ENCODE measurements at places on chromosomes 6 and 20. TPM values are rescaled to one million over a fixed set of nuclear protein-coding genes. Genes with fewer than 3 reads are reported as not detected.

The POM121L2 gene
- not detected for total RNA-seq

The ARMH2 gene
- 3.7 TPM for total RNA-seq

DNA sequence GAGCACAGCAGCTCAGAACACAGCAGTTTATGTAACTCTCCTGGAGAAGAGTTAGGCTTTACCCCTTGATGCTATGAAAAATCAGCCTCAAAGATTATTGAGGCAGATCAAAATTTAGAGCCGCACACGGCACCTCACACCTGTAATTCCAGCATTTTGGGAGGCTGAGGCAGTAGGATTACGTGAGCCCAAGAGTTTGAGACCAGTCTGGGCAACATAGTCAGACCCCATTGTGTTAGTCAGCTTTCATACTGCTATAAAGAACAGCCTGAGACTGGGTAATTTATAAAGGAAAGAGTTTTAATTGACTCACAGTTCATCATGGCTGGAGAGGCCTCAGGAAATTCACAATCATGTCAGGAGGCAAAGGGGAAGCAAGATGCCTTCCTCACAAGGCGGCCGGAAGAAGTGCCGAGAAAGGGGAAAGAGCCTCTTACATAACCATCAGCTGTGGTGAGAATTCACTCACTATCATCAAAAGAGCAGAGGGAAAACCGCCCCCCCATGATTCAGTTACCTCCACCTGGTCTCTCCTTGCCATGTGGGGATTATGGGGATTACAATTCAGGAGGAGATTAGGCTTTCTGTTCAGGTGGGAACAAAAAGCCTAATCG, 87.7 kb downstream of the SGK1 start:
- H3K27ac ChIP-seq = no peak overlapping the region
- no peak for DNase-seq
- H3K27me3 ChIP-seq = no peaks in the 10 kb centered on the region
- peaks cover 3% of the 10 kb centered on the region for H3K4me1 ChIP-seq
- no peaks in the 10 kb centered on the region for H3K36me3 ChIP-seq
- no peak overlapping the region for H3K4me3 ChIP-seq

GRCh38 chr20:15931897-15932296, 641.4 kb downstream of the KIF16B start:
- no peaks in the 10 kb centered on the region for H3K36me3 ChIP-seq
- H3K27me3 ChIP-seq = no peaks in the 10 kb centered on the region
- no peak for DNase-seq
- H3K4me3 ChIP-seq = no peak overlapping the region

DNA sequence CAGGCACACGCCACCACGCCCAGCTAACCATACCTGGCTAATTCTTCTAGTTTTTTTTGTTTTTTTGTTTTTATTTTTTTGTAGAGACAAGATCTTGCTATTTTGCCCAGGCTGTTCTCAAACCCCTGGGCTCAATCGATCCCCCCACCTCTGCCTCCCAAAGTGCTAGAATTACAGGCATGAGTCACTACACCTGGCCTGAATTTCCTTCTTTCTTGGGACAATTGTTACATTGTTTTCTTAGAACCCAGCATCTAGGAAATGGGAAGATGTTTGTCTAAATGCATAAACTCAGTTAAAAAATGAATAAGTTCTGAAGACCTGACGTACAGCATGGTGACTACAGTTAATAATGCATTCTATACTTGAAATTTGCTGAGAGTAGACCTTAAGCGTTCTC, 10.8 kb upstream of the AGPAT4 start:
- no peak for DNase-seq
- H3K4me3 ChIP-seq = no peak overlapping the region
- H3K27me3 ChIP-seq = no peaks in the 10 kb centered on the region
- no peak overlapping the region for H3K27ac ChIP-seq

GRCh38 chr6:85344996-85345395, 104.9 kb upstream of the NT5E start:
- DNase-seq = no peak
- no peak overlapping the region for H3K27ac ChIP-seq
- H3K27me3 ChIP-seq = peaks cover 11% of the 10 kb centered on the region

The UBR2 gene
- 47.6 TPM for total RNA-seq

The FLRT3 gene
- not detected for total RNA-seq

DNA sequence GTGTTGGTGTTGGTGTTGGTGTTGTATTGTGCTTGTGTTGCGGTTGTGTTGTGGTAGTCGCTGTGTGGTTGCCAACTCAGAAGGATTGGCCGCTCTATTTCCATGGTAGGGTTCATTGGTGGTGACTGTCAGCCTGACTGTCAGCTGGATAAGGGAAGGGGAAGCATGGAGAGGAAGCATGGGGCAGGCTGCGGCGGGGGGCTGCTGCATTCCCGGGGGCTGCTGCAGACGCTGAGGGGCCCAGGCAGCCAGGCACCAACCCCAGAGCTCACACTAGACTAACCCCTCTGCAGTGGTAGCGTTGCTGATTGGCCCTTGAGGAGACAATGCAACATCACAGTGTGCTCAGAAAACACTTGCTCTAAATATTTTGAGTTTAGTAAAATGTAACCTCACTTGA, 199.2 kb downstream of the SMOC2 start:
- no peaks in the 10 kb centered on the region for H3K36me3 ChIP-seq
- peaks cover 18% of the 10 kb centered on the region for H3K27me3 ChIP-seq
- H3K4me1 ChIP-seq = no peaks in the 10 kb centered on the region
- no peak for DNase-seq
- no peak overlapping the region for H3K27ac ChIP-seq
- H3K4me3 ChIP-seq = no peak overlapping the region

The SLC16A10 gene
- total RNA-seq = 14.9 TPM

The CCN5 gene
- total RNA-seq = not detected

DNA sequence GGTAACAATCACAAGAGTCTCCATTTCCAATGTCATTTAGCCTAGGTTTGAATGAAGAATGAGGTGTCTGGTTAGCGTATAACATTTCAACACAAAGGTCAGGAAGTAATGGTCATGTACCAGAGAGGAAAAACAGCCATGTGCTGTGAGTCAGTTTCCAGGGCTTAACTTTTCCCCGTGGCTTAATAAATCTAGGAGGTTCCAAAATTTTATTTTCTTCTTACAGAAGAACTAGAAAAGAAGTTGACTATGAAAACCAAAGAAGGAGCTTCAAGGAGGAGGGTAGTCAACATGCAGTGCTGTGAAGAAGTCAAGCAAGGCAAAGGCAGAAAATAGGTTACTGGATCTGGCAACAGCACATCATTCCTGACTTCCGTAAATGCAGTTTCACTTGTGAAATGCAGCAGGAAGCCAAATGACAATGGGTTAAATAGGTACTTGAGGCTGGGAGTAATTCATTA, 8.4 kb upstream of the GABRR2 start:
- no peaks in the 10 kb centered on the region for H3K27me3 ChIP-seq
- no peak overlapping the region for H3K4me3 ChIP-seq
- H3K36me3 ChIP-seq = no peaks in the 10 kb centered on the region
- H3K27ac ChIP-seq = no peak overlapping the region

DNA sequence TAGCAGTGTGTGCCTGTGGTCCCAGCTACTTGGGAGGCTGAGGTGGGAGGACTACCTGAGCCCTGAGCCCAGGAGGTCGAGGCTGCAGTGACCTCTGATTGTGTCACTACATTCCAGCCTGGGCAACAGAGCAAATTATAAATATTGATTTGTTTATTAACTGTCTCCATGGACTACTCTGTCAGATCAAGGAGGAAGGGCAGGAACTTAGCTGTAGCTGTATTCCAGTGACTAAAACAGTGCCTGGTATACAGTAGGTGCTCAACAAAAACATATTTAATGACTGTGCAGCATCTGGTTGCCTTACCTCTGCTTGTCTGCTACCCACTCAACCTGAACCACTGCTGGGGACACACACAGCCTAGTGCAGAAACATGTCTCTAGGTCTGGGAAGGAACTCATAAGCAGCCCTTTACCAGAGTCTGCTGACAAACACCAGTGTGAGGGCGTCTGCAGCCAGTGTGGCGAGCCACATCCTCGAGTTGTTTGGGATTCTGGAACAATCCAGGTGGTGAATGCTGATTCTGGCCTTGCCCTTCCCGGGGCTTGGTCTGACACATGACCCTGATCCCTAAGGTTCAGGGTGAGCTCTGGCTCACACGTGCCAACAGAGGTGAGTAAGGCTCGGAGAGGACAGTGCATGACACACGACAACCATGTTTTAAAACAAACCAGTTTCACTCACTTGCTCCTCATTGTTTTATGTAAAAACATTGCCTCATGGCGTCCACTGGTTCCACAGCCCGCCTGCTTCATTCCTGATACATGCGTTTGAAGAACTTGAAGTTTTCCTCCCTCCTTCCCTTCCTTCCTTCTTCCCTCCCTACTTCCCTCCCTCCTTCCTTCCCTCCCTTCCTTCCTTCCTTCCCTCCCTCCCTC, 117.9 kb upstream of the ZNF217 start:
- no peak overlapping the region for H3K4me3 ChIP-seq
- no peaks in the 10 kb centered on the region for H3K36me3 ChIP-seq
- peaks cover 41% of the 10 kb centered on the region for H3K4me1 ChIP-seq
- H3K27ac ChIP-seq = no peak overlapping the region
